AG04450 (cell line): ENCODE measurements at places on chromosomes 5 and 9.

DNA sequence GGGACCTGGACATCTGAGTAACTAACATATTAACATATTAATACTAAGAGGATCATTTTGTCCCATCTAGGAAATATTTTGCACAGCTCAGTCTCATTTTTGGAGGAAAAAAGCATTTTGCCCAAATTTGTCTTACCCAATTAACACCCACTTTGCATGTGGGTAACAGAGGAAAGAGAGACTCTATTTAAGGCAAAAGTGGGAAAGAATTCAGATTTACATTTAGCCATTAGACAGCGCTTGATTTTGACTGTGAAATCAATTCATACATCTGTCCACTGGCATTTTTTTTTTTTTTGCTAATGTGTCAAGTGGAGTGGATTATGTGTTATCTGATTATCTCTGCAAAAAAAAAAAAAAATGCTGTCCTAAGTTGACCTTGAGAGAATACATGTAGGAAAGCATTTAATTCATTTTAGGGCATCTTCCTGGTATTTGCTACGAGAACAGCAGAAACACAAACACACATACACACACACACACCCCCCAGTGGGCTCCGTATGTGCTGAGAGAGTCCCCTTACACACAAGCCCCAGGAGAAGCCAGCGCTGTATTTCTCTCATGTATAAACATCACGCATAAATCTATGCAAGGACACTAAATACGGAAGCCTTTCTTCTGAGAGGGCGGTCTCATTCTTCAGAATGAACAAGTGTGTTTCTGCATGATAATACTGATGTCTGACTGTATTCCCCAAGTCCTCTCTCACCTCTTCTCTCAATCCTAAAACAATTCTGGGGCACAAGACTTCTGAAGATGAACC is 202.0 kb upstream of the KLF9 start:
- no peak for DNase-seq

- no peak for DNase-seq
Observed at GRCh38 chr5:163303718-163304117, 133.7 kb upstream of the CCNG1 start.

DNA sequence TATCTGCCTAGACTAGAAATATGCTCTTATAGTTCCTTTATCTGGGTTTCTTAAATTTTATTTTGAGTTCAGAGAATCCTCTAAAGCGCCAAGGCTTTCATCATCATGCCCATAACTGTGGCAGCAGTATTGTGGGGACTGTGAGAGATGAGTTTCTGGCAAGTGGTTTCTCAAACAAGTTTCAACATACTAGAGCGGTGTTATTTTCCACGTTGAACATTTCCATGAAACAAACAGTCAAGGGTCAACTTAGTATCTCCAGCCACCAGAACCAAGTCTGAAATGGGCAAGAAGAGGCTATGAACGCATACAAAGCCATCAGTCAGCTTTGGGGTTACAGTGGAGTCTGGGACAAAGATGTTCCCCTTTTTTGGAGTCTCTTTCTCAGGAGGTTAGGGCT is 40.3 kb downstream of the SERINC5 start:
- no peak for DNase-seq

DNA sequence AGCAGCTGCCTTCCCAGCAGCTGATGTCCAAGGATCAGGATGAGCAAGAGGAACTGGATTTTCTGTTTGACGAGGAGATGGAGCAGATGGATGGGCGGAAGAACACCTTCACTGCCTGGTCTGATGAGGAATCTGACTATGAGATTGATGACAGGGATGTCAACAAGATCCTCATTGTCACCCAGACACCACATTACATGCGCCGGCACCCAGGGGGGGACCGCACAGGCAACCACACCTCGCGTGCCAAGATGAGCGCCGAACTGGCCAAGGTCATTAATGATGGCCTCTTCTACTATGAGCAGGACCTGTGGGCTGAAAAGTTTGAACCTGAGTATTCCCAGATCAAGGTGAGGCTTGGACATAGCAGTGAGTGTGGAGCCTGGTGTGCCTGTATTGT is 46.9 kb downstream of the LARP1 start:
- DNase-seq = no peak

- no peak for DNase-seq
Observed at GRCh38 chr9:34493972-34494535, 28.7 kb downstream of the ENHO start.

DNA sequence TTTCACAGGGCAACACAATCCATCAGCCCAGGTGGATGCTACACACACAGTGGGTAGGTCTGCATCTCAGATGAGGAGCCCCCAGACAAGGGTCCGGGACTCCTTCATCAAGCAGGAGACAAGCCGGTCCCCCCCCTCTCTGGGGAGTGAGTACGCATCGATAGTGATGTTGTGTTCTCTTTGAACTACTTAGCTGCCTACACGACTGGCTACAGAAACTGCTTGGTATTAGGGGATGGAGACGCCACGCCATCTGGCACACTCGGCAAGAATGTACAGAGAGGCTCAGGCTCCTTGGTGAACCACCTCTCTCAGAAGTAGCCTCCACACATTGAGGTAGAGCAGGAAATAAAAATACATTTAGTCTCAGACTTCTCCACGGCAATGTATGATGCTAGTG is 179.8 kb downstream of the CNTNAP3 start:
- DNase-seq = no peak

- DNase-seq = no peak
Observed at GRCh38 chr9:113614843-113615648, 151.5 kb downstream of the RGS3 start.
